ENCODE measurements at places on chromosomes 16 and 17.

- peak; percentile 38 for DNase-seq
Observed at GRCh38 chr16:28140788-28141618, 70.8 kb downstream of the XPO6 start.

DNA sequence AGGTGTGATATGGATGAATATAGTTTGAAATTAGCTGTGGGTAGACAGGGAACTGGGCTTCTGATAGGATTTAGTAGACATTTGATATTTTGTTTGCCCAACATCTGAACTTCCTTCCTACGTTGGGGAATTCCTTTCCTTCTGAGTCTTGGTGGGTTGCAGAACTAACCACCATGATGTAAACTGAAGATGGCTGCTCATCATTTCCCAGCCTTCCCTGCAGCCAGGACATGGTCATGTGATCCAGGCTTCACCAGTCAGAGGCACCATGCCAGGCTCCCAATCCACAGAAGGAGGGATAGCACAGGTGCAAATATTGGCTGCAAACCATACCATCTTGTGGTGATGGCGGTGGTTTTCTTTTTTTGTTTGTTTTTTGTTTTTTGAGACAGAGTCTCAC is 57.4 kb downstream of the EMP2 start:
- DNase-seq: no peak

DNA sequence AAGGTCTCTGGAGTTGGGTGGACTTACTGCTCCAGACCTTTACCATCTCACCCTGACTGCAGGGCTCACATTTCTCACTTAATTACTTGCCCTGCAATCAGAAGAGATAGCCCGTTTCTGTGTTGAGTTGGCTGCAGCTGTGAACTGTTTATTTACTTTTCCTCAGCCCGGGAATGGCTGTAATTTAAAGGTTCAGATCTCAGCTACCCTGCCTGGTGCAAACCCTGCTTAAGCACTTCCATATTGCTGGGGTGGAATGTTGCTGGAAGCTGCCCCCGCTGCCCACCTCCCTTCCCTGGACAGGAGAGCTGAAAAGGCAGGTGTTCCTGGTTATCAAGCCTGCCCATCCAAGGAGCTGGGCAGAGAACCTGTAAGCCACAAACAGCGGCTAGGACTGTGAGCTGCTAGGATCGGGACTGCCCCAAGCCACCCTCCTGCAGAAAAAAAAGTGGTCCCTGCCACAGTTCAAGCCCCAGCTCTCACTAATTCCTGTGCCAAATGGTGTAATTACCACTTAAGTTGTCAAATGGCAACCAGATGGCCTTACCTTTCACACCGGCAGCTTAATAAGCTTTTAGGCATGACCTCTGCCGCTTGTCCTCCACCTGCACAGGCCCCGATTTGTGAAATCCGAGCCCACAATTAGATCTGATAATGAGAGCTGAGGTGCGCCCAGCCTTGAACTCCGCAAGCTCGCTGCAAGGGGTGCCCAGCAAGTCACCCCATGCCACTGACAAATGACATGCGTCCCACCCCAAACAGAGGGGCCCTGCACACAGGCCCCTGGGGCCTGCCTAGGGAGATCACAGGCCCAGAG is 269.8 kb downstream of the C16orf95 start:
- DNase-seq: no peak

GRCh38 chr17:57401556-57402488 is 145.5 kb downstream of the MSI2 start:
- DNase-seq: no peak

DNA sequence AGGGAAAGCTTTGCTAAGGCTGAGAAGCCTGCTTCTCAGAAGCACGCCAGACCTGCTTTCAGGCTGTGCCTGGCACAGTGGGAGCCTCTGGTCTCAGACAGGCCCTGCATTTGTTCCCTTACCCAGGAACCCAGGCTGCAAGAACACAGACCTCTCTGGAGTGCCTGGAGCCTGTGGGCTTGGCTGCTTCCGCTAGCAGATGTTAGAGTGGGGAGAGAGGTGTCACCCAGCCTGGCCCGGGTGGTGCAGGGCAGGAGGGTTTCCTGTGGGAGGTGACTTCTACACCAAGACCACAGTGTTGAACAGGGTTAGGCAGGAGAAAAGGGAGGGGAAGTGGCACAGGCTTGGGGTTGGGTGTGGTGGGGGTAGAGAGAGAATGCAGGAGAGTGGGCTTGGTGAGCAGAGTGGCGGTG is 35.8 kb upstream of the ADGRG1 start:
- peak; percentile 46 for DNase-seq

- no peak for DNase-seq
Observed at GRCh38 chr16:56608876-56609462, 585 bp downstream of the MT2A start.

GRCh38 chr16:74601126-74601871 is 5.6 kb downstream of the GLG1 start:
- DNase-seq: no peak

- DNase-seq: no peak
Observed at GRCh38 chr17:50647187-50647586, 12.5 kb downstream of the ABCC3 start.

GRCh38 chr17:72046178-72046577 is 74.6 kb upstream of the SOX9 start:
- no peak for DNase-seq

DNA sequence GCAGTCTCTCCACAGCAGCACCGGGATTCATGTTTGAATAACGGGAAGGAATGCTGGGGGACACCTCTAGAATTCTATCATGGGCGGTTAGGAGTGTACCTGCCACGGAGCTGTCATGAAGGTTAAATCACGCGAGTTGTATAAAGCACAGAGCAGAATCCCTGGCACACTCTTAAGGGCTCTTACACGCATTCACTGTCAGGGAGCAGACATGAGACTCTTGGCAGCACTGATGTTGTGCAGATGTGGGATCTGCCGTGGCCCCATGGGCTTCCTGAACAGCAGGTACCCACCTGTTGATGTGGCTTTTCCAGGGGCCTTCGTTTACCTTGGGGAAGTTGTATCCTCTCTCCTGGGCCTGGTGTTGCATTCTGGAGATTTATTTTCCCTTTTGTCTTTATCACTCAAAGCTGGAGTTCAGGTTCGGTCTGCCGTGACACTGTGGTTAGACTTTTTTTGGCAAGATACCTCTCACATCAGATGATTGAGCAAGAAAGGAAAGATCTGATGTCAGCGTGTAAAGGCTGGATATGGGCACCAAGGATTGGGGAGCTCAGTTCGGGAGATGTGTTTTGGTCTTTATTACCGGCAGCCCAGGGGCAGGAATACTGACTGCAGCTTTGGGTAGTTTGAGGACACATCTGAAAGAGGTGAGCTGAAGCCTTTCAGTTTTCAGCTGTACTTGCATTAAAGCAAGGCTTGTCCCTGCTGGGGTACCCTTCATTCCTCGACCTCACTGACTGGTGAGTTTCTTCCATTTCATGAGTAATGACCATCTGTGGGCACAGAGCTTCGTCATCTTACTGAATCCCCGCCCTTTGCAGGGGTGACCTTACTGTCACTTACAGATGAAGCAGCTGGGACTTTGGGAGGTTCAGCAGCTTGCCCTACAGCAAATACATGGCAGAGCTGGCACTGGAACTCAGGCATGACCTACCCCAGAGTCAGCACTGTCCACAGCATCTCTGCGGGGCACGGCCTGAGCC is 19.3 kb downstream of the KNOP1 start:
- no peak for DNase-seq

GRCh38 chr17:48523010-48523409 is 7.8 kb downstream of the HOXB1 start:
- no peak for DNase-seq

DNA sequence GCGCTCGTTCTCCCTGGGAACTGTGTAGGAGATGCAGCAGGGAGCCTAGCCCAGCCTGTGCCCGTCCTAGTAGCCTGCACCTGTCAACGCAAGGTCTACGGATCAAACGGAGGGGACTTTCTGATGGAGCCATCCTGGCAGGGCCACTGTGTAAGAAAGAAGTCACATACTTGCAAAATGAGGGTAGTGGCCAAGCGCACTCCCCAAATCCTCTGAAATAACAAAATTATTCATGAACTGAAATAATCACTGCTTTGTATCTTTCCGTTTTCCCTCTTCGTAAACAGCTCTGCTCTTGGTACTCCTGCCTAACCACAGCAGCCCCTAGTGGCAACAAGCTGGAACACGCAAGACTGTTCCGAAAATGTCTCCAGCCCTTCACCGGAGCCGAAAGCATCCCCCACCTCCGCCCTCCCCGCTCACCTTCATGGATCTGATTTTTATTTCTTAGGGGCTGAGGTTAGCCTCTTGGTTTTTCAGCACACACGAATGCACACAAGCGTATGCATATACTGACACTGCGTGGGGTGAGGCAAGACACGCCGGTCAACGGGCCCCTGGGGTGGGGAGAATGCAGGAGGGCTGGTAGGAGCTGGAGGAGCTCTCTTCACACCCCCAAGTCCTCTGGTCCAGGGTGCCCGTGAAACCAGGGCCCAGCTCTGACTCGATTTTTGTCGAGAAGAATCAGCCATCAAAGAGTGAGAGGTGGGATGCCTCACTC is 100.8 kb downstream of the ABCC12 start:
- no peak for DNase-seq

- no peak for DNase-seq
Observed at GRCh38 chr17:47914306-47914948, 18.4 kb downstream of the SP2 start.
